Putamen (tissue), 1 donor: ENCODE measurements at places on chromosomes 5 and 9.

DNA sequence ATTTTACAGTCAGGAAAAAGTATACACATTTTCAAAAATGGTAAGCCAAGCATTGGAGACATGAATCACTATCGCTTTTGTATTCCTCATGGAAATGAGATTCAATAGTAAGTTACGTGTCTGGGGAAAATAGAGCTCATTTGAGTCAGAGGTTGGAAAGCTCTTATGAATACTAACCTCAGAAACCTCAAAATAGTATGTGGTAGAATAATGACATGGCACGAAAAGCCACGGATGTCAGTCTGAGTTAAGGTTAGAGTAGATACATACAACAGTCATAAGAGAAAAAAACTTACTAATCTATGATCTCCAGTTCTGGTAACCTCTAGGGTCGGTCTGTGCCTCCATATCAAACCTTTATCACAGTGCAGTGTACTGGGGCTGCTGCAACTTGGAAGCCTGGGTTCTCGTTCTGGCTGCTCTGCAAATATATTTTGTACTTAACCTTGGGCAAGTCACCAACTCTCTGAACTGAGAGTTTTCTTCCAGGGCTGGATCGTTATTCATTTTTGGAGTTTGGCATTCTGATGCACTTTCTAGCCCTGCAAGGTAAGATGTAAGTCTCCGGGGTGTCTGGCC, 31.8 kb downstream of the MAP1B start:
- DNase-seq, result peak; percentile 48

DNA sequence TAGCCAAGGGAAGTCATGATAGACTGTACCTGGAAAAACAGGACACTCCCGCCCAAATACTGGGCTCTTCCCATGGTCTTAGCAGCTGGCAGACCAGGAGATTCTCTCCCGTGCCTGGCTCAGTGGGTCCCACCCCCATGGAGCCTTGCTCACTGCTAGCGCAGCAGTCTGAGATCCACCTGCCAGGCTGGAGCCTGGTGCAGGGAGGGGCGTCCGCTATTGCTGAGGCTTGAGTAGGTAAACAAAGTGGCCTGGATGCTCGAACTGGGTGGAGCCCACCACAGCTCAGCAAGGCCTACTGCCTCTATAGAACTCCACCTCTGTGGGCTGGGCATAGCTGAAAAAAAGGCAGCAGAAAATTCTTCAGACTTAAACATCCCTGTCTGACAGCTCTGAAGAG, 10.1 kb upstream of the THG1L start:
- DNase-seq, result no peak

- no peak for DNase-seq
Measured at GRCh38 chr9:91495450-91495849, 71.8 kb upstream of the NFIL3 start.

DNA sequence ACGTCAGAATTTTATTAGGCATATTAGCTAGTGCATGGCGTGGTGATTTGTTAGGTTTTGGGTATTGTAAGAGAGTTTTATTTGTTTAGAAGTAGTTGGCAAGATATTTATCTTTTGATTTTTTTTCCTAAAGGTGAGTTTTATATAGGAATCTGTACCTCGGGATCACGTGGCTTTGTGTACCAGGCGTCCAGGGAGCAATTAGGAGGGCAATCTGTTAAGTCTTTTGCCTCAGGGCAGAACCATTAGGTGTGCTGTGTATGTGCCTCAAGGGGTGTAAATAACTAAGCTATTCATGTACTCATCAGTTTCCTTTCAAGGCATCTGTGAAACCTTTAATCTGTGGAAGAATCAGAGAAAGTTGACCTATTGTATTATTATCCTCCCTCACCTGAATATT, 39.4 kb downstream of the ZSWIM6 start:
- no peak for DNase-seq
